ENCODE measurements at places on chromosomes 1 and 21.
A peak's percentile ranks its signal among the peaks of the same experiment; 100 is the strongest.

DNA sequence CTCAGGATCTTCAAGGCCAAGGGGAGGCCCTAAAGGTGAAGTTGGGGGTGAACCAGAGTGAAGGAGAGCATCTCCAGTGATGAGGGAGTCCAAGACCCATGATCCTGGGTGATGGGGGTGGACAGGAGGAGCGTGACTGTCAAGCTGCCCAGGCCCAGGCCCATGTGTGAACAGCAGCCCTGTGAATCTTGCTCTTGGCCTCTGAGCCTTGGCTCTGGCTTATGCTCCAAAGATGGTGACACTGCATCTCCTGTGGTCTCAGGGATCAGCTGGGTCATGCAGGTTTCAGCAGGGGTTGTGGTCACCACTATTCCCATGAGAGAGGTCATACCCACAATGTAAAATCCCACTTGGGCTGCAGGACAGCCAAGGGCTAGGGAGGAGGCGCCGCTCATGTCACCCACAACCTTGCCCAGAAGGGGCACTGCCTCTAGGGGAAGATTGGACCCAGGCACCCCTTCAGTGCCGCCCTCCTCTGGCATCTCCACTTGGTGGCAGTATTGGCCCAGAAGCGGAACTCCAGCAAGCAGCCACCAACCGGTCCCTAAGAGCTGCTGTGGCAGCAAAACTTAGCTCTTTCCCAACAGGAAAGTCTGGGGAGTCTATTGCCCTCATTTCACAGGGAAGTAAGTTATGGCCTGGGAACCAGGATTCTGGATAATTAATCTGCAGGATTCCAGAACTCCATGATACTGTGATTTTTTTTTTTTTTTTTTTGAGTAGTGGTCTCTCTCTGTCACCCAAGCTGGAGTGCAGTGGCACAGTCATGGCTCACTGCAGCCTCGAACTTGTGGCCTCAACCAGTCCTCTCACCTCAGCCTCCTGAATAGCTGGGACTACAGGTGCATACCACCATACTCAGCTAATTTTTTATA, 7.5 kb upstream of the WNT3A start:
- peak; percentile 37 for DNase-seq

GRCh38 chr1:87141556-87141955, 187.1 kb upstream of the LMO4 start:
- no peak for DNase-seq

- no peak for DNase-seq
Measured at GRCh38 chr1:153087652-153088051, 6.7 kb downstream of the SPRR2E start.

DNA sequence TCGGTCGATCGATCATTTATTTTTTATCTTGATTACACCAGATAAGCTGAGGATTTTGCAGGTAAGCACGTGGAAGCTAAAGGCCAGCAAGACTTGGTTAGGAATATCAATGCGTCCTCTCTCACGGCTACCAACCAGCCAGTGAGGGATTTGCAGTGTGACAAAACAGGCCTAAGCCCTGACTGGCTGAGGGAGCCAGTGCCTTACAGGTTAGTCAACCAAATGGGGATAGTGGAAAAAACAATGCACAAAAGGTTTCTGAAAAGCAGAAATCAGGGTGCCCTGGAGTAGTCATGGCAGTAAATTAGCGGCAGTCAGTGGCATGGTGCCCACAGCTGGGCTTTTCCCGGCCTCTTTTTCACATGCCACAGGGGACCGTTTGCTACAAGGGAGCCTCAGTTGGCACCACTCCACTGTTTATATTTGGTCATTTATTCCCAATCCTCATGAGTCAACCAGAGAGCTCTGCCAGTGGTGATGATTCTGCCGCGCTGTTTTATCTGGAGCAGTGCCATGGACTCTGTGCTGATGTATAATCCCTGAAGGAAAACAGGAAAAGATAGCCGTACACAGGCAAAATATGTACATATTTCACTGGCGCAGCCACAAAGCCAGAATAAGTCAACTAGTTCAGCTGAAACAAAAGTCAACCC, 167.6 kb downstream of the RHOU start:
- no peak for DNase-seq
